ENCODE measurements at places on chromosomes 16 and 17.

DNA sequence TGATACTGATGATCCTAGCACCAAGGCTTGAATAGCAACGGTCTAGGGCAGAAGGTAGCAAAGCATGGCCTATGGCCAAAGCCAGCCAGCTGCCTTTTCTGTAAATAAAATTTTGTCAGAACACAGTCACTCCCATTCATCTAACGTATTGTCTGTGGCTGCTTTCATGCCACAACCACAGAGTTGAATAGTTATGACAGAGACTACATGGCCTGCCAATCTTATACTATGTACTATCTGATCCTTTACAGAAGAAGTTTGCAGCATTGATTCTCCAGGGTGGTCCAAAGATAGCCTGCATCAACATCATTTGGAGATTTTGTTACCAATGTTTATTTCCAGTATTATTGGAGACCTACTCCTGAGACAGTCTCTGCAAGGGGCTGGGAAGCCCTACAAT, 19.9 kb upstream of the MMD start:
- DNase-seq = no peak

DNA sequence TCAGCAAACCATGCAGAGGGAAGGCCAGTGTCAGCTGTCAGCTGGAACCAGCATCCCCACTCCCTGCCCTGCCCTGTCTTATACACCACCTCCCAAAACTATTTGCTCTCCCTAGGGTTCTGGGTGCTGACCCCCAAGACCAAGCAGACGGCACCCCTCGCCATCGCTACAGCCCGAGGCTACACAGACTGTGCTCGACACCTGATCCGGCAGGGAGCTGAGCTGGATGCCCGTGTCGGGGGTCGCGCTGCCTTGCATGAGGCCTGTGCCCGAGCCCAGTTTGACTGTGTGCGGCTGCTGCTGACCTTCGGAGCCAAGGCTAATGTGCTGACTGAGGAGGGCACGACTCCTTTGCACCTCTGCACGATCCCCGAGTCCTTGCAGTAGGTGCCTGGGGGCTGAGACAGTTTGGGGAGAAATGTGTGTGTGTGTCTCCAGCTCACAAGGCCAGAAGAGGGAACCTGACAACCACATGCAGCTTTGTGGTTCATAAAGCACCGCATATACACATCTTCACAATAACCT, 1.5 kb downstream of the ASB16 start:
- no peak for DNase-seq

DNA sequence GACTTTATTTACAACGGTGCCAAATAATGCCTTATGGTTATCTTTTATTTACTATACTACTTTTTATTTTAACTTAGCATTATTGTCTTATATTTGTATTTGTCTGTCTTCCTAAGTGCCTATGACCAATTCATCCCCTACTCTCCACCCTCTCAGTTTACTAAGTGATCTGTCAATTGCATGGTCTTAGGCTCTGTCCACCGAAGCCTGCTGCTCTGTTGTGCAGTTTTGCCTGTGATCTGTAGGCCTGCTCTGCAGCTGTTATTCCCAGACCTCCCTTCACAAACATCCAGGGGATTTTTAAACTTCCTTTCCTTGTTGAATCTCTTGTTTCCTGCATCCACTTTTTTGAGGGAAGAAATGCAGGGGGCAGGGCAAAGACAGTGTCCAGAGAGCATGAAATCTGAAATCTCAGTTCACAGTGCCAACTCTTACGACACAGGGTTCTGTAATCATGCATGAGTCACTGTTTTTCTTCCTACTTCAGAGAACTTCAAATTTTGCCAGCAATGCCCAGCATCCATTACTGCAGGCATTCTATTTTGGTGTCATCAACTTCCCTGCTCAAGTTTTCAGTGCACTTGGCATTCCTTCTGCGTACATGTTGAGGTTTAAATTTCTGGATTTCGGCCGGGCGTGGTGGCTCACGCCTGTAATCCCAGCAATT, 11.4 kb downstream of the SLFN5 start:
- DNase-seq = no peak

- no peak for DNase-seq
Observed at GRCh38 chr16:54652201-54652770, 278.4 kb upstream of the IRX5 start.

GRCh38 chr16:81195885-81196534, 42.5 kb upstream of the BCO1 start:
- DNase-seq = no peak

GRCh38 chr17:59428916-59429485, 97.5 kb downstream of the YPEL2 start:
- no peak for DNase-seq

DNA sequence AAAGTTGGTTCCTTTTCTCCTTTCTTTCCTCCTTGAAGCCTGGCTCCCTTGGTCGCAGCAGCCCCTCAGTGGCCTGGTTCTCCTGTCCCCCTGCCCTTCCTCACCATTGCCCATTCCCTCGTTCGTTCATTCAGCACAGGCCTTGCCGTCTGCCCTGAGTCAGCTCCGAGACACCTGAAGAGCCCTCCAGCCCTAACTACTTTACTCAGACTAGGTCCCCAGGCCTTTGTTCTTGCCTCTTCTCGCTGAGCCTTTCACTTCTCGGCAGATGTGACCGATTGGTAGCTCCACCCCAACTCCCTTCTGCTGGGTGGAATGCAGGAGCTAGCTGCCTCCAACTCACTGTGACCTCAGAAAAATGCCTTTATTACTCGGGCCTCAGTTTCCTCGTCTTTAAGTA, 7.0 kb upstream of the ADAM11 start:
- no peak for DNase-seq

DNA sequence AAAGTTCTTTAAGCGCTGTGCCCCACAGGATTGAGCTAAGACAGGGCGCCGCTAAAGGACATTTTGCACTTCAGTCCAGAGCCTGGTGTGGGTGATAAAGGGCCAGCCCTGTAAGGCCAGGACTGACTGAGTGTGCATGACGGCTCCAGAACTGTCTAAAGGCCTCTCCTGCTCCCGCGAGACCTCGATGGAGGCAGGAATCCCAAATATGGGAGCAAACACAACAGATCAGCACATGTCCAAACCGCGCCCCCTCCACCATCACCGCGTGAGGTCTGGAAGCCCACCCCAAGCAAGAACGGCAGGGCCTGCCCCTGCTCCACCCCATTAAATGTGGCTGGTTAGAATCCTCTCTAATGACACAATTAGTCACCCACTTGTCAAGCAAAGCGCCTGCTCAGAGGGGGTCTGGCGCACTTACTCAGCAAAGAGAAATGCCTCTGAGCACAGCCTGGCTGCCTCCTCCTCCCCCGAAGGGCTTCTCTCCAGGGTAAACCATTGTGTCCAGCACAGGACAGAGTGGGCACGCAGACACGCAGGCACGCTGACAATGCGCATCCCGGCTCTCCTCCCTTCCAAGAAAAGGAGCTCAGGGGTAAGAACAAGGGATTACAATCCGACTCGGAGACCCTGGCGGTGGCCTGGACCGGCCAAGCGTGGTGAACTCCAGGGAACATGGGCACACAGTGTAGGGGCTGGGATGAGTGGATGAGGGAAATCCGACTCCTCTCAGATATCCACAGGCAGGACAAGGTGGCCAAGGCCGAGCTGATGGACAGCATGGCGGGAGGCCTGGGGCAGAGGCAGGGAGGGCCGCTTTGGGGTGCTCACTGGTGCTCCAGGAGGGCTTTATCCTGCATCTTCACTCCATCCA, 1.5 kb downstream of the MXRA7 start:
- DNase-seq = no peak

DNA sequence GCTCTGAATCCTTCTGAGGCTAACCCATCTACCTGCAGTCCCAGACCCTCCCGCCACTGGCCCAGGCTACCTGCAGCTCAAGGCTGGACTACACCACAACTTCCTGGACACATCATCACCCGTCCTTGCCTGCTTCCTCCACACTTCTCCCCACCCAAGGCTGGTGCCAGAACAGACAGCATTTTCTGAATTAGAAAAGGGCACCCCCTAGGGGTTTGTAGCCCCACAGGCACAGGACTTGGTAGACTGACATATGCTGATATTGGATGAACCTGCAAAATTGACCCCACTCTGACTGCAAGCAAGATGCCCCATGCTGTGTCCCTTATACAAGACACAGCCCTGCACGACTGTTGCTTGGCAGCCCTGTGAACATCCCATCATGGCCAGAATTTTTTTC, 271.5 kb upstream of the C16orf82 start:
- DNase-seq = peak; percentile 14

DNA sequence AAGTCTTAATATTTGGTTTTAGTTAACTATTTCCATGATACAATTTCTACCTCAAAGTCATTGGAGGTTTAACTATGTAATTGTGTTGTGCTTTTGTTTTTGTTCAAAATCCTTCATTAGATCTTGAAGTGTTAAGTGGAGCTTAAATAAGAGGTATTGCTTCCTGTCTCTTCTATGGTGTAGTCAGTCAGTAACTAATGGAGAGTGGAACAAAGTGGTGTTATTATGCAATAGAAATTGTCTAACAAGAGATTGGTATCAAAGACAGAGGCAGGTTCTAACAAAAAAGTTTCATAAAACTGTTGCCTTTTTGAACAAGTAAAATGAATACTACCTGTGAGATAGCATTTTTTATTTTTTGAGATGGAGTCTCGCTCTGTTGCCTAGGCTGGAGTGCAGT, 45.2 kb downstream of the GRB7 start:
- DNase-seq = no peak
